ENCODE measurements at places on chromosomes 3 and 15. TPM values are rescaled to one million over a fixed set of nuclear protein-coding genes. Genes with fewer than 3 reads are reported as not detected.
A peak's percentile ranks its signal among the peaks of the same experiment; 100 is the strongest.

GRCh38 chr3:5784690-5785089 is 597.2 kb downstream of the EDEM1 start:
- H3K4me1 ChIP-seq: no peaks in the 10 kb centered on the region
- H3K27ac ChIP-seq: no peak overlapping the region
- H3K27me3 ChIP-seq: no peaks in the 10 kb centered on the region
- DNase-seq: no peak

DNA sequence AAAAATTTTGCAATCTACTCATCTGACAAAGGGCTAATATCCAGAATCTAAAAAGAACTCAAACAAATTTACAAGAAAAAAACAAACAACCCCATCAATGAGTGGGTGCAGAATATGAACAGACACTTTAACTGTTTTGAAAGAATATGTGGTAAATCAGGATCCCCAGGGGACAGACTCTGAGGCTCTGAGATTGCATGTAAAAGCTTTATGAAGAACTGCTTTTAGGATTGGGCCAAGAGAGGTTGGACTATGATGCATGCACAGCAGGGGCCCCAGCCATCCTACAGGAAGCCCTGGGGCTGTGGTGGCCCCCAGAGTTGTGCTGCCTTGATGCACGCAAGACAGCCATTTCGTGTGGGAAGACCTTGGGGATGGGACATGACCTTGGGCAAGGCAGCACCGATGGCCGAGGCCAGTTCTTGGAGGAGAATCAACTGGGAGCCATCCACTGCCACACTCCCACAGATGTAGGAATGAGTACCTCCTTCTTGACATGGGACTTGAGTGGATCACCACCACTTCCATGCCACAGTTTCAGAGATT is 298.1 kb upstream of the THBS1 start:
- H3K27ac ChIP-seq: no peak overlapping the region
- no peak overlapping the region for H3K4me3 ChIP-seq
- H3K4me1 ChIP-seq: no peaks in the 10 kb centered on the region
- no peaks in the 10 kb centered on the region for H3K27me3 ChIP-seq
- no peaks in the 10 kb centered on the region for H3K36me3 ChIP-seq

Gene PPARG
- 39.8 TPM for polyA plus RNA-seq

Gene SLC28A1
- 34.6 TPM for polyA plus RNA-seq

GRCh38 chr3:56467108-56467507 is 1.2 kb downstream of the ERC2 start:
- no peak overlapping the region for H3K27ac ChIP-seq
- peaks cover 6% of the 10 kb centered on the region for H3K4me1 ChIP-seq
- no peaks in the 10 kb centered on the region for H3K27me3 ChIP-seq
- peak; percentile 51 for DNase-seq

DNA sequence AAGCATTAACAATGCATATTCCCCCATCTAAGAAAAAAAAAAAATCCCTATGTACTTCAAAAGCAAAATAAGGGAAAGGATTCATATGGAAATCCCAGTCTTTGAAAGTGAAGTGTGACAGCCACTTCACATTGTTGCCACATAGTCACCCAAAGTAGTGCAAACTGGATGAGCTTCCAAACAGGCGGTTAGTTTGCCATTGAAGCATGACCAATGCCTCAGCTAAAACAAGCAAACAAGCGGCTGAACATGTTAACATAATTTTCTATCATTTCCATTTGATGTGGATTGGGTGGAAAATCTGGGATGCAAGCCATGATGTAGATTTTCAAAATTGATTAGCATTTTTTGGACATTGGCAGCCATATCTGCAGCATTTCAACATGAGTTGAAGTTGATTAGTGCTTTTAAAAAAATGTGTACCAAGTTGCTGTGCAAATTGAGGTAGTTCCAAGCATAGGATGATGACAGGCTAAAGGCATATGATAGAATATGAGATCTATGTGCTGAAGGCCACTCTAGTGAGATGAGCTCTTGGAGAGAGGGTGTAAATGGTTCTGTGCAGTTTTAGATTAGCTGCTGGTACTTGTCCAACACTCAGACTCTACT is 405.2 kb downstream of the NR2F2 start:
- no peaks in the 10 kb centered on the region for H3K36me3 ChIP-seq
- no peak overlapping the region for H3K4me3 ChIP-seq
- H3K27me3 ChIP-seq: no peaks in the 10 kb centered on the region
- no peaks in the 10 kb centered on the region for H3K4me1 ChIP-seq
- H3K27ac ChIP-seq: no peak overlapping the region
- no peak for DNase-seq

Gene BSN
- polyA plus RNA-seq: not detected

- no peak for DNase-seq
- H3K27ac ChIP-seq: no peak overlapping the region
- H3K4me3 ChIP-seq: no peak overlapping the region
- H3K36me3 ChIP-seq: no peaks in the 10 kb centered on the region
- no peaks in the 10 kb centered on the region for H3K4me1 ChIP-seq
Observed at GRCh38 chr3:136245691-136246090, 4.4 kb upstream of the PCCB start.

- peaks cover 3% of the 10 kb centered on the region for H3K4me1 ChIP-seq
- H3K27me3 ChIP-seq: no peaks in the 10 kb centered on the region
- no peak overlapping the region for H3K4me3 ChIP-seq
- no peaks in the 10 kb centered on the region for H3K36me3 ChIP-seq
- DNase-seq: no peak
Observed at GRCh38 chr3:4597208-4597985, 104.2 kb downstream of the ITPR1 start.

DNA sequence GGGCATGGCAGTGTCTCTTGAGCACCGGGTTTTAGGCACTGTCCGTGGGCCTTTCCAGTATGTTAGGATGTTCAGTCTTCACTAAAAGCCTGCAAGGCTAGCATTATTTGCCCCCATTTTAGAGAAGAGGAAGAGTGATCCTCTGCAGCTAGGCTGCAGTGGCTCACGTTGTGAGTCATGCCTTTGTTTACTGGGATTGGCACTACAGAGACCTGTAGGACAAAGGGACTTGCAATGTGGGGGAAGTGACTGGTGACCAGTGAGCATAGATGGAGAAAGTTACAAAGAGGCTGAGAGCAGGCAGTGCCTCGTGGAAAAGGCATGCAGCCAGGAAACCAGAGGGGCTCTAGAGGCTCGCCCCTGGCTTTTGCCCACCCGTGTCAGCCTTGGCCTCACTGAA is 26.8 kb upstream of the CPNE9 start:
- peaks cover 41% of the 10 kb centered on the region for H3K36me3 ChIP-seq
- no peaks in the 10 kb centered on the region for H3K27me3 ChIP-seq
- DNase-seq: no peak
- no peak overlapping the region for H3K27ac ChIP-seq

DNA sequence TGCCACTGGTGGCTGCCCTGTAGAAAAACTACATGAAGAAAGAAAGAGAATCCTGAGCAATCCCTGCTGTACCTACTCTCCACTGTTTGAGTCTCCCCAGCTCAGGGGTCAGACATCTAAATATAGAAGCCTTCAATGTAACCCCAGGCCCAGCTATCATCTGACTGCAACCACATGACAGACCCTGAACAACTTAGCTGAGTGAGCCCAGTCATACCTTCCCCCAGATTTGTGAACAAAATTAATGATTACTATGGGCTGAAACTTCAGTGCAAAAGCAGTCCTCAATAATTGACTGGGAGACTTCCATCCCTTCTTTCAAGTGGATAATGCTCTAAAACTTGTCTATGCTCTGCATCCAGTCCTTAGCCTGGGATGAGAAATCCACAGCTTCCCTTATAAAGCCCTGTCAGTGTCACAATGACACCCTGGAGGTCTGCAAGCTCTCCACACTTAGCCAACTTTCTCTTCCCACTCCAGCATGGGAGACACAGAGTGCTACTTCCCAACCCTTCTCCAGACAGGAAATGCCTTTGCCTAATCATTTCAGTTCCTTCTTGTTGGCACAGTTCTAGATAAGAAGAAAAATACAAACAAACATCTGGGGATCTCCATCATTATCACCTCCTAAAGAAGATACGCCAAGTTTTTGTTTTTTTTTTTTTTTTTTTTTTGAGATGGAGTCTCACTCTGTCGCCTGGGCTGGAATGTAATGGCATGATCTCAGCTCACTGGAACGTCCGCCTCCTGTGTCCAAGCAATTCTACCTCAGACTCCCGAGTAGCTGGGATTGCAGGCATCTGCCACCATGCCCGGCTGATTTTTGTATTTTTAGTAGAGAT is 198.5 kb upstream of the GADL1 start:
- H3K4me3 ChIP-seq: no peak overlapping the region
- H3K36me3 ChIP-seq: no peaks in the 10 kb centered on the region
- no peaks in the 10 kb centered on the region for H3K4me1 ChIP-seq
- H3K27ac ChIP-seq: no peak overlapping the region
- H3K27me3 ChIP-seq: no peaks in the 10 kb centered on the region

Gene CPN2
- polyA plus RNA-seq: not detected

Gene CLDN11
- 0.54 TPM for polyA plus RNA-seq

GRCh38 chr15:89330881-89331595 is 3.6 kb downstream of the POLG start:
- H3K4me3 ChIP-seq: peak overlapping the region; percentile 4
- H3K27ac ChIP-seq: peak overlapping the region; percentile 6
- H3K4me1 ChIP-seq: peaks cover 15% of the 10 kb centered on the region
- no peak for DNase-seq
- no peaks in the 10 kb centered on the region for H3K27me3 ChIP-seq
- H3K36me3 ChIP-seq: peaks cover 62% of the 10 kb centered on the region

DNA sequence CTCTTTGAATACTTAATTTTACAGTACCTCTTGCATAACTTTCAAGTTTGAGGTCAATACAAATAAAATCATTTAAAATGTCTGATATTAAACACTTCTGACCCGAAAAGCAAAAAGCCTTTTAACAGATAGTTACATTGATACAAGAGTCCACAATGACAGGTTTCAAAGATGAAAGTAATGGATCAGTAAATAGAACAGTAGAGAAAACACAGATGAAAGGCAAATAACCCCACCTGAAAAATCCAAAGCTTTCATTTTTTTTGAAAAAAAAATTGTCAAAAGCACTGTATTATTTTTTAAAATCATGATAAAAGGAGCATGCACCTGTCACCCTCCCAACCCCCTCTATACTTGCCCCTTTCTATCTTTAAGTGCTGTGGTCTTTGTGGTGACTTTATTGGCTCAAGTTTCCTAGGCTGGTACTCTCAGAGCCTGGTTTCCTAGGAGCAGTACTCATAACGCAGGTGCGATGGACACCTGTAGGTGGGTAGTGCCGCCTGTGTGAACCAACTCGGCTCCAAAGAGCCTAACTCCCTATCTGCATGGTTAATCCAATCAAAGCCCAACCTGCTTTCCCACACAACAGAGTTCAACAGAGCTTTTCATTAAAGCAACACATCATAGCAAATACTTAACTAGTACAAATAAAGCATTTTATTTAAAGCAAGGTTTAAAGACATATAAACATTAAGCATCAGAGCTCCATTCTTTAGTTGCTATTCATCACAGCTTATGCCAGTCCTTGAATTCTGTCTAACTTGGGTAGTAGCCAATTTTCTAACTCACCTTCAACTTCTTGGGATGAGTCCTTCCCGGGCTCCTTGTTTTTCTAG is 32.2 kb downstream of the LIPC start:
- peaks cover 3% of the 10 kb centered on the region for H3K4me1 ChIP-seq
- H3K27ac ChIP-seq: no peak overlapping the region
- H3K27me3 ChIP-seq: no peaks in the 10 kb centered on the region
- H3K4me3 ChIP-seq: no peak overlapping the region

Gene KIF7
- 0.27 TPM for polyA plus RNA-seq

DNA sequence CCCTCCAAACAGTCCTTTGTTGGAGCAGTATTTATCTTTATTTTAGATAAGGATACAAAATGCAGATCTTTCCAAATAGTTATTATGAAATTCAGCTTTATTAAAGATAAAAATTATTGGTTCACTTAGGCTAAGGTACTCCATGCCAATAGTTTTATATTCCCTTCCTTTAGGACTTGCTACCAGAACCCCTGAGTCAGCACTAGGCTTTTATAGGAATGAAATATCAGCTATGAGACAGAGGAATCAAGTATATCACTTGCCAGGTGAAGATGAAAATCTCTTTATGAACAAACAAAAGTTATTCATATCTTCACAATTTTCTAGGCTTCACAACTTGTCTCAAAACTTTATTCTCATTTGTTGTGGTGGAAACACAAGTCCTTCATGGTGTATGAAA is 221.5 kb downstream of the POLQ start:
- no peaks in the 10 kb centered on the region for H3K36me3 ChIP-seq
- no peaks in the 10 kb centered on the region for H3K27me3 ChIP-seq
- H3K4me1 ChIP-seq: no peaks in the 10 kb centered on the region

- DNase-seq: no peak
- H3K27ac ChIP-seq: no peak overlapping the region
- H3K4me1 ChIP-seq: no peaks in the 10 kb centered on the region
- no peaks in the 10 kb centered on the region for H3K36me3 ChIP-seq
- no peaks in the 10 kb centered on the region for H3K27me3 ChIP-seq
- no peak overlapping the region for H3K4me3 ChIP-seq
Observed at GRCh38 chr3:98557324-98558010, 25.7 kb downstream of the GPR15 start.

- H3K27me3 ChIP-seq: no peaks in the 10 kb centered on the region
- no peak overlapping the region for H3K27ac ChIP-seq
- no peak for DNase-seq
- H3K4me1 ChIP-seq: no peaks in the 10 kb centered on the region
- H3K36me3 ChIP-seq: no peaks in the 10 kb centered on the region
Observed at GRCh38 chr3:181886676-181887075, 175.0 kb downstream of the SOX2 start.

DNA sequence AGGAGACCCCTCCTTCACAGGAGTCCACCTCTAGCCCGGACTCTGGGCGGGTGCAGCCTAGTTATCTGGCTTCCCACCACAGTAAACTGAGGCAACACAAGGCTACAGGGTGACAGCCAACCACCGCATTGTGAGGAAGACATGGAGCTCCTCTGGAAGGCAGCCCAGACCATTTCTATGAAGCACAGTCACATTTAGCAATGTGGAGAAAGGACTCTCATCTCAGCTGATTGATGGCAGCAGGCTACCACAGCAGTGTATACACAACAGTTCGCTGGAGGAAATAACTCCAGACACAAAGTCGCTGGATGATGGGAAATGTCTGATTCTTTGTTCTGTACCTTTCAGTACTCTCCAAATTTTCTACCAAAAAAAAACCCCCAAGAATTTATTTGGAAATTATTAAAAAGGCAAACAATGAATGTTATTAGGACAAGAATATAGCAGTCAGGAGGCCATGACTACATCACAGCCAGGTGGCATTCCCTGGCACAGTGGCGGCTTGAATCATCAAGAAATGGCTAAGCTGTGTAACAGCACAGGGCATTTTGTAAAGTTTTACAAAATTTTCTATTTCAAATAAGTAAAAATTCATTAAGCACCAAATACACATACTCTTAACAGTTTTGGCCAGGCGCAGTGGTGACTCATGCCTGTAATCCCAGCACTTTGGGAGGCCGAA is 40.1 kb downstream of the FAN1 start:
- no peak for DNase-seq
- no peaks in the 10 kb centered on the region for H3K27me3 ChIP-seq
- H3K36me3 ChIP-seq: peaks cover 47% of the 10 kb centered on the region

All from small intestine (tissue), 16 donors.